ENCODE measurements at places on chromosomes 11 and 22. TPM values are rescaled to one million over a fixed set of nuclear protein-coding genes. Genes with fewer than 3 reads are reported as not detected.
A peak's percentile ranks its signal among the peaks of the same experiment; 100 is the strongest.

GRCh38 chr22:47374901-47375575 is 612.6 kb downstream of the TBC1D22A start:
- DNase-seq = no peak

KRTAP5-11 gene
- total RNA-seq = not detected

DNA sequence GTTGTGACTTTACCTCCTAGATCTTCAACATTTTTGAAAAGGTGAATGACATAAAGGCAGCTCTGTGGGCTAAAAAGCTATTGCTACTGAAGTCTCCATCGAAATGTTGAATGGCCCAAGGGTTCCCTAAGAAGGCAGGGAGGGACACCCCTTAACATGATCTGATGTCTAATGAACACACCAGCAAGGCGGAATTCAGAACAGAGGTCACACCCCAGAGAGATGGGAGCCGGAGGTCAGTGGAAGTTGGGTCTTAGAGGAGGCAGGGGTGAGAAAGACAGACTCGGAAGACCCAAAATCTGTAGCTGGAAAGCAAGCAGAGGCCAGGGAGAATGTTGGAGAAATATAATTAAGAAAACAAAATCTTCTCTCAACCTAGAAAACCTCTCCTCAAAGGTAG is 79.0 kb downstream of the TRIM29 start:
- DNase-seq = no peak

DNA sequence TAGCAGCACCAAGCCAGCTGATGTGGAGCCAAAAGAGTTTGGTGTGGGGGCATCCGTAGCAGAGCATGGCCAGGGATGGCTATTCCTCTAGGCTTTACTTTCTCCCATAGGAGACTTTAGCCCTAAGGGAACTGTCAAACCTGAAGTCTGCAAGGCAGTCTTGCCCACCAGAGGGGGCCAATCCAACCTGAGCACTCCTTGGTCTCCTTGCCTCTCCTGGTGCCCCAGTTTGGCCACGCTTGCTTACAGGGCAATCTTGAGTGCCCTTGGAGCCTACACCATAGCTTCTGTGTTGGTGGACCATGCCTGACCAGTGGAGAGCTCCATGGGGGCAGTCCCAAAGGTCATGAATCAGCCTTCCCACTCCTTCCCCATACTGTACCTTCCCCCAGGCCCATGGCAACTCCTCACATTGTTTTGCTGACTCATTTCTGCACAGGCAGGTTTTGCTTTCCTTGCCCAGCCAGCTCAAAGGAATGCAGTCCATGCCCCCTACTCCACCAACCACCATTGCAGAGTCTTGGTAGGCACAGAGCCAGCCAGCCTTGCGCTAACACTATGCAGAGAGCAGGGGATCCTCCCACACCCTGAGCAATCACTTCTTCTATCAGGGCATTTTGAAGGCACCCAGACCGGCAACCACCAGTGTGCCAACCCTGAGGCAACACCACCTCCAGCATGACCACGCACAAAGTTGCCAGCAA is 1421.2 kb upstream of the RAG2 start:
- DNase-seq = no peak

PLEKHA7 gene
- total RNA-seq = 8.8 TPM

DNA sequence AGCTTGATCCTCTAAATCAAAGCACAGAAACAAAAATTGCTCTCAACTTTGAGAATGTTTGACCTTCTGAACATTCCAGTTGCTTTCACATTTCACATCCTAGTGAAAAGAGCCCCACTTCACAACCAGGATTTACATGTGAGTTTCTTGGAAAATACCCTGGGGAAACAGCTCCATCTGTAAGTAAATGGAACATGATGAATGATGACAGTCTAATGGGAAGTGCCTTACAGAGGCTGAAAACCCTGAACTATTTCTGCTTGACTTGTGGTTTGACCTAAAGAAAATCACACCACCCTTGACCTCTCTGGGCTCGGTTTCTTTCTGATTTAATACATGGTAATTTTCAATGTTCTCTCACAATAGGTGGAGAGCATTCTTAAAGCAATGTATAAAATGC is 499.4 kb upstream of the API5 start:
- DNase-seq = no peak

FADS2 gene
- 74.0 TPM for total RNA-seq

MRGPRF gene
- not detected for total RNA-seq

GRCh38 chr11:43708776-43709175 is 28.2 kb downstream of the HSD17B12 start:
- peak; percentile 68 for DNase-seq

DDX10 gene
- total RNA-seq = 121 TPM

DNA sequence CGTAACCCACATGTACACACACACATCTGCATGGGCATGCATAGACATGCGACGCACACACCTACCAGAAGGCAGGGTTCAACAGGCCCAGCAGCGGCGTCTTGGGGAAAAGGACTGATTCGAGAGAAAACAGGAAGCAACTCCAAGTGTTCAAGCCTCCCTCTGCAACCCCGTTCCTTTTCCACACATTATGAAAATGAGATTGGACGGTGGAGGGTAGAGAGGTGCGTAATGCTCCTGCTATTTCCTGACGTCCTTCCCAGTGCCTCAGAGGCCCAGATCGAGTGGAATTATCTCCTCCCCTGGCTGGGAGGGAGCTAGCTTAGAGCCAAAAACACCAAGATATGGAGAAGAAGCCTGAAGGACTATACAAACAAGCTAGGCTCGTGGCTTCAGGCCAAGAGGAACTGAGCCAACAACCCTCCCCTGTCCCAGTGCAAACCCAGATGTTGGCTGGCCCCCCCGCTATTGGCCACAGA is 289.2 kb downstream of the MN1 start:
- no peak for DNase-seq

GRCh38 chr22:46185283-46185682 is 35.0 kb downstream of the PPARA start:
- DNase-seq = no peak

DNA sequence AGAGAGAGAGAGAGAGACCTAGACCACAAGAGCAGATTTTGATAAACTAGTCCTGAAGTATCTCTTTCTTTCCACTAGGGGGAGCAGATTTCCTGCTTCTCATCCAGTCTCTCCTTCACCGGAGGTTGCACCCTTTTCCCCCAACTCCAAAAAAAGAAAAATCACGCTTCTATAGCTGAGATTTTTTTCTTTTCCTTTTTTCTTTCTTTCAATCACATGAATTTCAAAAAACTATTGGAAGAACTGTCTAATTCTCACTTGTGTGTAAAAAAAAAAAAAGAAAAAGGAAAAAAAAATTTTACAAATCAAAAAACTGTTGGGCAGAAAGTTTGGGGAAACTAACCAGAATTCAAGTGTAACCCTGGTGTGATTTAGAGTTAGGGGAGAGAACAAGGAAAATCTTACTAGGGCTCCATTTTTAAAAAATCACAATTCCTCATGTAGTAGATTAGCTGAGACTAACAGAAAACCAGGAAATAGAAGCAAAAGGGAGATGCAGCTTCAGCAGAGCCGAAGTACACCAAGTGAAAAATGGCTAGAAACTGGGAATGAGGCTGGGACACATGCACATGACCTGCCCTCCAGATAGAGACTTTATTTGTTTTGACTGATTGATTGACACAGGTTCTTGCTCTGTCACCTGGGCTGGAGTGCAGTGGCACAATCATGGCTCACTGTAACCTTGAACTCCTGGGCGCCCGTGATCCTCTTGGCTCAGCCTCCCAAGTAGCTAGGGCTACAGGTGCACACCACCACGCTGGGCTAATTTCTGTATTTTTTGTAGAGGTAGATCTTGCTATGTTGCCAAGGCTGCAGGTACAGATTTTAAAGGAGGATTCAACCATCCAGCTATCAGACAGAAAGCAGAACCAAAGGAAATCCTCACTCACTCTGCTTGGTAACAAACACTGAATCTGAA is 27.1 kb downstream of the SDHD start:
- peak; percentile 74 for DNase-seq

DNA sequence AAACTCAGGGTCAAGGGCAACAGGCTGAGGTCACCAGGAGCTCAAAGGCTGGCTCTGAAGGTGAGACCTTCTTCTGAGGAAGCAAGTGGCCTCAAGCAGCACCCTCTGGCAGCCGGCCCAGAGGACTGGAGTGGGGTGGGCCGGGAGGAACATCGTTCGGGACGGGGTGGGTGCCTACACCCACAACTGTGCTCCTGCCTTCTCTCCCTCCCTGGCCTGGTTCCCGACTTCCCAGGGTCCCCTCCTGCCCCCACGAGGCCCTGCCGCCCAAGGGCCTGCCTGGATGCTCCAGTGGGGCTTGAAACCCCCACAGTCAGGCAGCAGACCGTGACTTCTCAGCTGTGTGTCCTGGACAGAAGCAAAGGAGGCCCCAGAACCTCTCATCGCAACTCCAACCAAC is 195.7 kb downstream of the IGLL1 start:
- DNase-seq = no peak

DNA sequence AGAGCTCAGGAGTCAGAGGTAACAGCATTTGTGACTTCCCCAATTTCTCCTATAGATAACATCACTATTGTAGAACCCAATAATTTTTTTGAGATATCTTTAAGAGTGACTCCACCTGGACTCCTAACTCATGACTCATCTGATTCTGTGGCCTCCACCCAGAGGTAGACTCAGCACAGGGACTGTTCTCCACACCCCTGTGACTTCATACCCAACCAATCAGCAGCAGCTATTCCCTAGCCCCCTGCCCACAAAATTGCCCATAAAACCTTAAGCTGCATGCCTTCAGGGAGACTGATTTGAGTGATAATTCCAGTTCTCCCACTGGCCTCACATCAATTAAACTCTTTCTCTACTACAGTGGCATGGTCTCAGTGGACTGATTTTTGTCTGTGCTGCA is 475.4 kb upstream of the FAT3 start:
- DNase-seq = no peak

DNA sequence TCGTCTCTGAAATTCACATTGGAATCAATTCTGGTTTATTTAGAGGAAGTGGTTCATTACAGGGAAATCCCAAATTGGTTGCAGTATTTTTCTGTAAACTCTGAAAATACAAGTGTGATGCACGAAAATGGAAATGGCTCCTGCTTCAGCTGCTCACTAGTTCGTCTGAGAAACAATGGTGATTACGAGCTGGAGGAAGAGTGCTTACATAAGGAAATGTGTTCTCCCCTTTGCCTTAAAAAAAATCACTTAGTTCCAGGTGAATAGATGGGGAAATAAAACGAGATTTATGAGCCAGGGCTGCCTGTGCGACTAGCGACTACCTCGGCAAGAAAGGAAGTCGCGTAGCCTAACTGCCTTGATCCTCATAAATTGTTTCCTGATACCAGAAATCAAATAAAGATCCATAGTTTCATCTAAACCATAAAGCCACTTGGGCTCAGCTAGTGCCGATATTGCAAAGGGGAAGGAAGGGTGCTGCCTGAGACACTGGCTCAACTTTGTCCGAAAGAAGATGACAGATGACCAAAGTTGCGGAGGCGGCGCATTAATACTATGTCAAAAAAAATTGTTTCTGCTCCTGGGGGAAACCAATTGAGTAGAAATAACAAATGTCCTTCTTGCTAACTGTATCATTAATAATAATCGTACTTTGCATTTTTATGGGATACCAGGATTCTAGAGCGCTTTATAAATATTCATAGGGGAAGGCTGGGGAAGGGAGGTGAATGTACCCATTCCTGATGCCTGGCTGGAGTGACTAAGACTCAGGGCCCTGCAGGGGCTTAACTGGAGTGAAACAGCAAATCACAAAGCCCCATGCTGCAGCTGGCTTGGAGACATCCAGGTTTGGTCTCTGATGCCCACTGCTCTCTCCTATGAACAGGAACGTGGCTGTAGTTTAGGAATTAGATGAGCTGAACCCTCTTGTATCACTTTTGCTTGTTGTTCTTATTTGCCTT is 185.7 kb downstream of the BLID start:
- DNase-seq = no peak

- DNase-seq = peak; percentile 81
Observed at GRCh38 chr11:13384908-13385640, 77.9 kb downstream of the BTBD10 start.

GRCh38 chr11:69791276-69792180 is 16.4 kb upstream of the FGF4 start:
- no peak for DNase-seq

DNA sequence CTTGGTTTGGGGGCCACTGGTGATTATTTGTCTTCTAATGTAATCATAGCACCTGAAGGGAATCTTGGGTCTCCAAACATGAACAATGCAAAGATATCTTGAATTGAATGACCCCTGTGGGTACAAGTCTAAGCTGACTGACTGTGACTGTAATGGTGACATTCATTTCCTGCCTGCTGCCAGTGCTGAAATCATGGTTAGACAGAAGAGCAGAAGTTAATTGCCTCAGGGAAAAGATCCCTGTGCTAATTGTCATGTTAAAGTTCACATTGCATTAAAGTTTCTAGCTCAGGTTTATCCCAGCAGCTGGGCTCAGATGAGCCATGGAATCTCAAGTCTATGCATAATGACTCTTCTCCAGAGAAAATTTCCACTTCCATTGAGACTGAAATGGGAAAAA is 772.0 kb downstream of the ETS1 start:
- DNase-seq = no peak

GRCh38 chr11:73956876-73957653 is 6.2 kb downstream of the DNAJB13 start:
- no peak for DNase-seq

MRGPRX3 gene
- total RNA-seq = not detected

HEPN1 gene
- not detected for total RNA-seq

SYT8 gene
- not detected for total RNA-seq

DNA sequence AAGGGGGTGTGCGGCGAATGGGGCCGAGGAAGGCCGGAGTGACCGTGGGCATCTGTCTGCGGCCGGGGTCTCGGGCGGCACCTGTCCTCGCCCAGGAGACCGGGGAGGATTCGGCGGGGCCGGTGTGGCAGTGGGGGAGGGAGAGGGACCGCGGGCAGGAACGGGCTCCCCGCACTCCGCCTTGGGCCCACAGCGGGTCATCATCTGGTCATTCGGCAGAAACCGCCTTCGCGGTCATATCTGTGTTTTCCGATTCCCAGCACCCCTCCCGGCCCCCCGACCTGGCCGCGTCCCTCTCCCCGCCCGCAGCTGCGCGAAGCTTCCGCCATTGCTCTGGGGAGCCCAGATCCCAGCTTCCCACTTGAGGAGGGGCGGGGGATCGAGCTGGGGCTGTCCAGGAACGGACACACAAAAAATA is 824 bp upstream of the CBX6 start:
- no peak for DNase-seq

- DNase-seq = no peak
Observed at GRCh38 chr11:94961255-94961654, 12.1 kb downstream of the CWC15 start.

DNA sequence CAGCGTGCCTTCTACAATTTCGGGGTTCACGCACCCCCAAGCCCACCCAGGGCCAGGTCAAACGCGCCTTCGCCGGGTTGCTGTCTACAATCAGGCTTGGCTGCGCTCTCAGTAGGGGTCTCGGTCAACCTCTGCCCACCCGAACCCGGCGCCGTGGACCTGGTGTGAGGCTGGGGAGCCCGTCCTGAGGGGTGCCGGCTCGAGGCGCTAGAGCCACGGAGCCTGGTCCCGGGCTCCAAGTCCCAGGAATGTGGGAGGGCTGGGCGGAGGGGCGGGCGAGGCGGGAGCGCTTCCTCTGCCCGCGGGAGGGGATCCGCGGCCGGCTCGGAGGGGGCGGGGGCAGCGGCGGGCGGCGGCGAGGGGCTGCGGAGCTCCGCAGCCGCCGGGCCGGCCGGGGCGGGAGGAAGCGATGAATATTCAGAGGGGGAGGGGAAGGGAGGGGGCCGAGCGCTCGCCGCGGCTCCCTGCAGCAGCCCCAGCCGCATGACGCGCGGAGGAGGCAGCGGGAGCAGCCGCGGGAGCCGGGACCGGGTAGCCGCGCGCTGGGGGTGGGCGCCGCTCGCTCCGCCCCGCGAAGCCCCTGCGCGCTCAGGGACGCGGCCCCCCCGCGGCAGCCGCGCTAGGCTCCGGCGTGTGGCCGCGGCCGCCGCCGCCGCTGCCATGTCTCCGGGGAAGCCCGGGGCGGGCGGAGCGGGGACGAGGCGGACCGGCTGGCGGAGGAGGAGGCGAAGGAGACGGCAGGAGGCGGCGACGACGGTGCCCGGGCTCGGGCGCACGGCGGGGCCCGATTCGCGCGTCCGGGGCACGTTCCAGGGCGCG is at the start of gene PTPRJ:
Gene PTPRJ, plus strand, starts transcription at position 472 of the 819 bp plus-strand sequence. CDS start 354 bp downstream, outside the sequence.
- peak; percentile 84 for DNase-seq

Data from Karpas-422 (cell line).